ENCODE measurements at places on chromosomes 7 and 10.

GRCh38 chr7:124597509-124597908 is 168.1 kb downstream of the GPR37 start:
- no peak for DNase-seq

DNA sequence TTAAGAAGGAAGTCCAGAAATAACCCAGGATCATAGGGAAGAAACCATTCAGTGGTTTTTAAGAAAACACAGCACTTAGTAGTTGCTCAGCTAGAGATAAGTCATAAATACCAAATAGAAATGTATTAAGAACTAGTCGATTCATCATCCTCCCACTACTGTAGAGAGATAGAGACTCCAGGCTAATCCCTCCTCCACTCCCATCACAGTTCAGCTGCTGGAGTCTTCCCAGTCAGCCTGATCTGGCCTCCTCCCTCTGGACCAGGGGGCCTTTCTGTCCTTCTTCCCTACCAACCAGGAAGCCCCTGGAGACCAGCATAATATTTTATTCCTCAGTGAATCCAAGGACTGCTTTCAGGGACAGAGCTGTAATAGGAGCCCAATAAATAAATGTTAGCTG is 294.1 kb upstream of the YAE1 start:
- DNase-seq = no peak

DNA sequence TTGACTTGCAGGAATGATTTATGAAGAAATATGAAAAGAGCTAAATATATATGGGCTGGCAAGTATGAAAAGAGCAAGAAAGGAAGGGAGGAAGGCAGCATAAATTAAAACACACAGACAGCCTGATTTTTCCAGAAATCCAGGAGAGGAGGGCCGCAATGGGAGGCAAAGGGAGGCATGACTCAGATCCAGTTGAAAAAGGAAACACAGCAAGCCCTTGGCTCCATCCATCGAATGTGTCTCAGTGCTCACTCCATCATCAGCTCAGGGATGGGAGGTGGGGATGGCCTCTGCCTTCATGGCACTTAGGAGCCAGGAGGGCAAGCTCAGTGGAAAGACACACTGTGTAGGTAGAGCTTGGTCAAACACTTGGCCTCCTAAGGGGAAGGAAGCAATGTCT is 75.7 kb upstream of the PDZD8 start:
- DNase-seq = no peak

DNA sequence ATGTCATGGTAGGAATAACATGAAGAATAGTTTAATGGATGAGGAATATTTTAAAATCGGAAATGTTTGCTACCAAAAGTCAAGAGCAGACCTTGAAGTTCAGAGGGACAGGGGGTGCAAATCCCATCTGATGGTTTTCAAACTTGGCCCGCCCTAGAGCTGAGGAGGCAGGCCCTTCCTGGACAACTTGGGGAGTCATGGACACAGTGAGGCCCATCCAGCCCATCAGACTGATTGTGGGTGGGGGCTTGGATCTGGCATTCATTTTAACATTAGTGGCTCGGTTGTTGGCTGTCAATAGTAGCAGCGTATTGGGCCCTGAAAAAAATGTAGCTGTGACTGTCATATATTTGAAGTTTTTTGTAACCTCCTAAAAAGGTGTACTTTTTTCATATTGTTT is 2.0 kb downstream of the C10orf90 start:
- no peak for DNase-seq

DNA sequence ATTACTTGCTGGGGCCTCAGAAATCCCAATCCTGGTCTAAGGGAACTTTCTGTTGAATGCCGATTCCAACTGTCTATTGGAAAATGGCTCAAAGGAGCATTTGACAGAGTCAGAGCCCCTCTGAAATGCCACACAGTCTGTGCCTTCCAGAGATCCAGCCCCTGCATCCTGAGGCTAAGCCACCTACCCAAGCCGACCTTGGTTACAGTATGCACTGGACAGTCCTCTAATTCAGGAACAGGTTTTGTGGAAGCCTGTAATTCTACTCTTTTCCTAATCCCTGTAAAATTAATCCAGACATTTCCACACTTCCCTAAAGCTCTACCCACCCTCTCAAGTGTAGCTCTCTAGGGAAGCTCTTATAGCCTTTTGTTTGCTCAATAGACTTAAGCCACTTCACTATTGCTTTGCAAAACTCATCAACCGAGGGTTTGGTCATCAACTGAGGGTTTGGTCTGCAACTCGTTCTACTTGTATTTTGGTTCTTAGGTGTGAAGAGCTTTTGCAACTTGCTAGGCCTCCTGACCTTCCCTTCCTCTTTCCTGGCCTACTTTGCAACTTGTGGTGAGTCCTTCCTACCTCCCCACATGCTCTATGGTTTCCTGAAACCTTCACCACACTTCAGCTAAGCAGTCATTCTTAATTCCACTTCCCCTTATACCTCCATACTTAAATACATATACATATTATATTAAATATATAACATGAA is 364.8 kb downstream of the SFMBT2 start:
- DNase-seq = no peak

GRCh38 chr10:75401569-75402485 is at the start of gene ZNF503:
ZNF503 (minus strand) TSS chr10:75401764; CDS start chr10:75401419, 345 bp downstream.
- peak; percentile 85 for DNase-seq

GRCh38 chr10:33966946-33967345 is 632.5 kb upstream of the NRP1 start:
- DNase-seq = no peak

All from GM13977 (cell line).